ENCODE measurements at places on chromosomes 5 and 9.

- no peak for DNase-seq
Observed at GRCh38 chr5:127942246-127943060, 141.1 kb upstream of the SLC12A2 start.

DNA sequence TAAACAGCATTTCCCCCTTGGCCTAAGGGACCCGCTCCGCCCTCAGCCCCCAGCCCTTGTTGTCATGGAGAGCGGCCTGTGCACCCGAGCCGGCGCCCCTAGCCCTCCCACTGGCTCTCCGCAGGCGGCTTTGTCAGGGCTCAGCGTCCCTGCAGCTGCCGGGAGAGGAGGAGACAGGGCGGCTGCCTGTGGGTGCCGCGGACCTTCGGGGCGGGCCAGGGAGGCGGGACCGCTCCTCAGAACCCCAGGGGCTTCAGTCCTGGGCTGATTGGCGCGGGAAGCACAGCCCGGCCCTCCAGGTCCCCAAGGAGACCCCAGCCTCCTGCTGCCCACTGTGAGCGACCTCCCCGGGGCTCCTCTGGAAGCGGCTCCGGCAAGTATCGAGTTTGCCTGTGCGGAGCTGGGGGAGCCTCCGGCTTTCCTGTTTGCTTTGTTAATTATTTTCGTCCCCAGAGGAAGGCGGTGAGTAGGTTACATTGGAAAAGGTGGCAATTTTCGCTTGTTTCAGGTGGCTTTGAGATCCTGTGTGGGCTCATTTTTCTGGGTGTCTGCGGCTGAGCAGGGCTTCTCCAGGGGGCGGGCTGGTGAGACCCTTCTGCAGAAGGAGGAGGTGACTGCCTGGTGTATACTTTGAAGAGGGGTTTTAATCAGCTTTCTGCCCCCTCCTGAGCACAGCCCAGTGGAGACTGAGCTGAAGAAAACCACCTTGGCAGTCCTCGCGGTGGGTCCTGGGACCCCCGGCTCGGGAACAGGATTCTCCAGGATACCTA lies at the start of gene FGD3:
FGD3 (plus strand) TSS at position 256 of the 770 bp plus-strand sequence. CDS start 28,734 bp downstream, outside the sequence.
- DNase-seq: peak; percentile 36

DNA sequence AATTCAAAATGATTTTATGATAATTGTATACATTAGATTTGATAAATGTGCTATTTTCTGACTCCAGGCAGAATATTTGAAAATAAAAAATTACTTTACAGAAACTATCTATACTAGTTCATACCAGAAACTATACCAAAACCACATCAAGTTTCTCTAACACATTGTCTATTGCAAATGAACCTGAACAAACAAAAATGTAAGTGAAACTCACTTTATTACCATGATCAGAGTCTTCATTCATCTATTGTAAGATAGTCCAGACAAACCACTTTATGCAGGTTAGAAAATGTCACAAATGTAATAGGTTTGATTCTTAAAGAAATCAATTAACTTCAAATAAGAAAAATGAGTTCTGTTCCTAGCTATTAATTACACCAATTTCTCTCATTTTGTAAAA lies 99.4 kb downstream of the OXCT1 start:
- DNase-seq: no peak

GRCh38 chr9:86242071-86242470 lies 17.4 kb downstream of the C9orf153 start:
- DNase-seq: no peak

DNA sequence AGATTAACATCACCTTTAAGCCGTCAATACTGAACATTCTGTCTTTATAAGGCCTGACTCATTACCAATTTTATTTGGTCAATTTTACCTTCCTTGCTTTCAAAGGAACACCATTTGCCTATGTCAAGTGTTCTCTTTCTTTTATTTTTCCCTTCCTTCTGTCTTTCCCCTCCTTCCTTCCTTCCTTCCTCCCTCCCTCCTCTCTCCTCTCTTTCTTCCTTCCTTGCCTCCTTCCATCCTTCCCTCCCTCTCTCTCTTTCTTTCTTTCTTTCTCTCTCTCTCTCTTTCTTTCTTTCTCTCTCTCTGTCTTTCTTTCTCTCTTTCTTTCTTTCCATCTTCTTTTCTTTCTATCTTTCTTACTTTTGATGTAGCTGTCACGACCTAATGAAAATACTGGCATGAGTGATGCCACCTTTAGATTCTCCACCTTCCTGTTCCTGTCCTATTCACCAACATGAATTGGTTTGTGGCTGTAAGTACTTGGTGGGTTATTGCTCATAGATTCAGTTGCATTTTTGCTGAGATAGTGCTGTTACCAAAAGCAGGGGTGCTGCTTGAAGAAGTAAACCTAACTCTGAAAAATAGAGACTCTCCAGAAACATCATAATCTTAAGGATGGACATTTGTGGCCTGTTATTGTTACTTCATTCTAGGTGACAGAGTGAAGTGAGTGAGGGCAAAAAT lies 33.8 kb downstream of the DOCK8 start:
- no peak for DNase-seq

DNA sequence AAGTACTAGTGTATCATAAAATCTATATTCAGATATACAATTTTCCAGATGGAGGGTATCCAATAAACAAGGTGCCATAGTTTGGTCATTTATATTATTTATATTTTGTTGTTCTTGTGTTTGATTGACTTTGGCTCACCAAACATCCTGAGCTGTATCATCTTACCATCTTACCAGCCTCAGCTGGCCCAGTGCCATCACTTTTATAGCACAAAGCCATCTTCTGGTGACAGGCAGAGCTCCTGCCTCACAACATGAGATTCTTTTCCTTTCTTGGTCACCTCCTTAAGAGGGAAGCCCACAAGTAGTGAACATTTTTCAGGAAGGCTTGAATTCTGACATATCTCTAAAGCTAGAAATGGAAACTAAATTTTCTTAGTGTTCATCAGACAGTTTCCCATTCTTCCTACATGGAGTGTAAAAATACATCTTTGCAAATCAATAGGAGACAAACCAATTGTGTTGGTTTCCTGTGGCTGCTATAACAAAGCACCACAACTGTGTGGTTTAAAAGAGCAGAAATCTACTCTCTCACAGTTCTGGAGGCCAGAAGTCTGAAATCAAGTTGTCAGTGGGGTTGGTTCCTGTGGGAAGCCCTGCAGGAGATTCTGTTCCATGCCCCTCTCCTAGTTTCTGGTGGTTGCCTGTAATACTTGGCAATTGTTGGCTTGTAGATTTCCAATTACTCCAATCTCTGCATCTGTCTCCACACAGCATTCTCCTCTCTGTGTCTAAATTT lies 341.8 kb downstream of the MAN2A1 start:
- no peak for DNase-seq

DNA sequence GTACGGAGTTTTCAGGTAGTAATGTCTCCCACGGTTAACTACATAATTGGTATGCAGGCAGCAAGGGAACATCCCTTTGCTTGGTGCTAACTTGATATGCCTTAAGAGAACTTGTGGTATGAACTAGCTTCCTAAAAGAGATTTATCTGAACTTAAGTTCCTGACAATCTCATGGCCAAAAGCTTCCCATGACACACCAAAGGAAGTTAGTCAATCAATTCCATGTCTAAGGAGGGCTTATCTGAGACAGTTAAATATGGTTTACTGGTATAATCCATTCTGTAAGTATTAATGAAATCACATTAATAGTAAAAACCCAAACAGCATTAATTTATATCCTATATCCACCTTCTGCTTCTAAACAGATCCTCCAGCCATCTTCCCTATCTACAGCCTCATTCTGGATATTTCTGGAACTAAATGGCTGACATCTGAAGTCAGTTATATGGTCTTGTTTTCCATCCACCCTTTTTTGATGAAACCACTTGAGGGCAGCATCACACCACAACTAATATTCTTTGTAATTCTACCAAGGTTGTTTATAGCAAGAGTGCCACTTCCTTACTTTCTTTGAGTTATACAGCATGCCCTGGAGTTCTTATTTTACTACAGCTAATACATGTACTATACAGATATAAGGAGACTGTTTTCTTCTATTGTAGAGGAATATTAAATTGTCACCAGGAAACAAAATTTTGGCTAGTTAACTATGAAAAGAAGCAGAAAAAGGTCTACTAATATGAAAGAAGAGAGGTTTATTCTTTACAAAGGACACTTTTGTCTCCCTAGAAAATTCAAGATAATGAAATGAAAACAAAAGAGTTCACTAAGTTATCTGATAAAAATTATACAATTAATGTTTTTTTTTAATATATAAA lies 34.7 kb downstream of the SHOC1 start:
- peak; percentile 41 for DNase-seq

DNA sequence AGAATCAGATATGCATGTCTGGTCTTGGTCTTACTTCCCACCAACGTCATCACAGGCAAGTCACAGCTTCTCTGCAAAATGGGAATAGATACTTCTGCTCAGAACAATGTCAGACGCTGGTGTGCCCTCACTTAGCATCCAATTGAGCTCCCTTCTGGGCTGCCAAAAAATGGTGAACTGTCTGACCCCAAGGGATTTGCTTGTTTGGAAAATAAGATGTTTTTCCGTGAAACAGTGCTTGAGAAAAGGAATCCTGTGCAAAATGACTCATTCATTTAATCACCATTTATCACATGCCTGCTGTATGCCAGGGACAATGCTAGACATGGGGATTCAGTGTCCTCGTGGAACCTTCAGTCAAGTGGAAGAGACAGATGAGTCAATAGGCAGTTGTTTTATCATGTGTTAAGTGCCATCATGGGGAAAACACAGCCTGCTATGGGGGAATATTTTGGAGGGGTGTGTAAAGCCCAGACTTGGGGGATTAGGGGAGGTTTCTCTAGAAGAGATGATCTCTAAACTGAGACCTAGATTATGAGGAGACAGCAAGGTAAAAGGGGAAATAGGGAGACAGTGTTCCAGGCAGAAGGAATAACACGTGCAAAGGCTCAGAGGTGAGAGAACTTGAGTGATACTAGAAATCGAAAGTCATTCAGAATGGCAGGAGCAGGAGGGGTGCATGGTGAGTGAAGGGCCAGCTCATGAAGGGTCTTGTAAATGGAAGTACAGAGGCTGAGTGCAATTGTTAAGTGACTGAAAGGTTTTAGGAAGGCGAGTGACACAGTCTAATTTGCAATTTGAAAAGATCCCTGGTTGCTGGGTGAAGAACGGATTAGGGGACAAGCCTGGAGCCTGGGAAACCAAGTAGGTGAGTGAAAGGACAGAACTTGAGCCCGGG lies 3.9 kb downstream of the NIPAL4 start:
- no peak for DNase-seq

DNA sequence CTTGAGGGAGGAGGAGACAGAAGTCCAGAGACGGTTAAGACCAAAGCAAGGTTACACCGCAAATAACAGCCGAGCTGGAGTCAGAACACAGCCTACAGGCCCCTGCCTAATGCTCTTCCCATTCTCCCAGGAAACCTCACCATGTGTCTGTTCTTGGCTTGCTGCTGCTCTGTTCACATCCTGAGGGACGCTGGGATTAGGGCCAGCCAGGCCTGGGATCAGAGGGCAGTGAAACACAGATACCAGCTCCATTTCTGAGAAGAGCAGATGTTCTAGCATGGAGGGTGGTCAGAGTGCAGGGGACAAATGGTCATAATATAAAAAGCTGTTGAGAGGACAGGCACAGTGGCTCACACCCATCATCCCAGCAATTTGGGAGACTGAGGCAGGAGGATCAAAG lies 124.8 kb upstream of the LARP1 start:
- no peak for DNase-seq

GRCh38 chr9:120918931-120919842 lies 7.4 kb downstream of the TRAF1 start:
- DNase-seq: no peak

- DNase-seq: peak; percentile 7
Observed at GRCh38 chr9:35406183-35406959, 83.5 kb upstream of the RUSC2 start.

All from NCI-H1930 (cell line).